ENCODE measurements at places on chromosomes 5 and 9. TPM values are rescaled to one million over a fixed set of nuclear protein-coding genes. Genes with fewer than 3 reads are reported as not detected.

Gene PCDHB3
- 0.16 TPM for total RNA-seq

Gene ANKDD1B
- 0.95 TPM for total RNA-seq

Gene PKN3
- 0.79 TPM for total RNA-seq

Gene SPATA31C1
- not detected for total RNA-seq

Gene PTGR1
- total RNA-seq = 63.9 TPM

Gene FAM151B
- total RNA-seq = 3.9 TPM

Gene CAMK4
- total RNA-seq = 3.5 TPM

Gene RASEF
- 0.16 TPM for total RNA-seq

Gene DOLPP1
- 5.4 TPM for total RNA-seq

Gene GRM6
- under 0.01 TPM for total RNA-seq

Gene NME5
- 2.7 TPM for total RNA-seq

Gene BTNL3
- total RNA-seq = not detected

Gene DNAJA1
- 124 TPM for total RNA-seq

Gene MYOT
- total RNA-seq = not detected

Gene CORO2A
- total RNA-seq = under 0.01 TPM

Gene CNTLN
- total RNA-seq = 8.4 TPM

Gene ARHGEF28
- 2.5 TPM for total RNA-seq

Gene LCN1
- not detected for total RNA-seq

Gene DAB2IP
- total RNA-seq = 4.4 TPM
